Peyer's patch (tissue), 4 donors: ENCODE measurements at places on chromosomes 7 and 10. TPM values are rescaled to one million over a fixed set of nuclear protein-coding genes. Genes with fewer than 3 reads are reported as not detected.
A peak's percentile ranks its signal among the peaks of the same experiment; 100 is the strongest.

VGF gene
- not detected for total RNA-seq

DNA sequence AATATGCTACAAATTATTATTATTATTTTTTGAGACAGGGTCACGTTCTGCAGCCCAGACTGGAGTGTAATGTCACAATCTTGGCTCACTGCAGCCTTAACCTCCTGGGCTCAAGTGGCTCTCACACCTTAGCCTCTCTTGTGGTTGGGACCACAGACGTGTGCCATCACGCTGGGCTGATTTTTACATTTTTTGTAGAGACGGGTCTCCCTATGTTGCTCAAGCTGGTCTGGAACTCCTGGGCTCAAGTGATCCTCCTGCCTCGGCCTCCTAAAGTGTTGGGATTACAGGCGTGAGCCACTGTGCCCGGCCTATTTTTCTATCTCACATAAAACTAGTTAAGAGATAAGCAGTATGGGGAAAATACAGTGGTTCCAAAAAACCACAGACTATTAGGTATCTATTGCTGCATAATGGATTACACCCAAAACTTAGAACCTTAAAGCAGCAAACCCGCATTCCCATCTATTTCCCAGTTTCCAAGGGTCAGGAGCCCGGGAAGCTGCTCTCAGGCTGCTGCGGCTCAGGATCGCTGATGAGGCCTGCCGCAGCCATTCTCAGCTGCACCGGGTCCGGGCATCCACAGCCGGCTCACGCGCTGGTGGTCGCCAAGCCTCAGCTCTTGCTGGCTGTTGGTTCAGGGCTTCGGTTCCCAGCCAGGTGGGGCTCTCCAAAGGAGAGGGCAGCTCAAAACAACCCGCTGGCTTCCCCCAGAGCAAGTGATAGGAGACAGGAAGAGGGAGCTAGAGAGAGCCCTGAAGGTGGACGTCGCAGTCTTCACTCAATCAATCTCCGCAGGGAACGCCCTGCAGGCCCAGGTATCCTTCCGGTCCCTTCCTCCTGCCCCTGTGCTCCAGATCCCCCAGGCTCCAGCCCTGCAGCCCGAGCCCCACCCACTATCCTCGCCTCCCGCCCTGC, 128.2 kb downstream of the UBE2H start:
- peak overlapping the region; percentile 52 for H3K27ac ChIP-seq
- H3K4me1 ChIP-seq: peaks cover 10% of the 10 kb centered on the region
- H3K27me3 ChIP-seq: no peaks in the 10 kb centered on the region
- no peaks in the 10 kb centered on the region for H3K36me3 ChIP-seq
- peak overlapping the region; percentile 57 for H3K4me3 ChIP-seq
- no peak for DNase-seq

- peaks cover 6% of the 10 kb centered on the region for H3K36me3 ChIP-seq
- no peaks in the 10 kb centered on the region for H3K27me3 ChIP-seq
- no peak overlapping the region for H3K4me3 ChIP-seq
- no peak for DNase-seq
- H3K4me1 ChIP-seq: no peaks in the 10 kb centered on the region
- peak overlapping the region; percentile 38 for H3K27ac ChIP-seq
Measured at GRCh38 chr7:50327443-50327842, 22.9 kb downstream of the IKZF1 start.

DNA sequence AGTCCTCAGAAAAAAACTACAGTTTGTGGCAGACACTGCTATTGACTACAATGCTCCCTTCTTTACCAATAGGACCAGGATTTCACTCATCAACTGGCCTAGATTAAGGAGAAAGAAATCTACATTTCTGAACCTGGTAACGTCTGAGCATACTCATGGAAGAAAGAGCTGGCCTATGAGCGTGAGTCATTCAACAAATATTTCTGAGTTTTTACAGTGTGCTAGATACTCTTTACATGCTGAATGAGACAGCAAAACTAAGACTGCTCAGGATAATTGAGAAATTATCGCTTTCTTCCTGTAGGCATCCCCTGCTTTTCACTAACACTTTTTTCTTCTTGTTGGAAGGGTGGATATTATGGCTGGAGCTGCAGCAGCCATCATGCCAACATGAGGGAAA, 609.7 kb downstream of the TNS3 start:
- no peaks in the 10 kb centered on the region for H3K36me3 ChIP-seq
- H3K27me3 ChIP-seq: no peaks in the 10 kb centered on the region
- no peaks in the 10 kb centered on the region for H3K4me1 ChIP-seq
- no peak for DNase-seq
- H3K27ac ChIP-seq: no peak overlapping the region
- H3K4me3 ChIP-seq: no peak overlapping the region

CNNM1 gene
- total RNA-seq: 0.40 TPM

GRCh38 chr10:54139819-54140428, 661.1 kb downstream of the PCDH15 start:
- H3K4me3 ChIP-seq: no peak overlapping the region
- no peak overlapping the region for H3K27ac ChIP-seq
- H3K27me3 ChIP-seq: no peaks in the 10 kb centered on the region
- no peak for DNase-seq
- H3K4me1 ChIP-seq: no peaks in the 10 kb centered on the region
- H3K36me3 ChIP-seq: no peaks in the 10 kb centered on the region

- peak; percentile 81 for DNase-seq
- no peak overlapping the region for H3K27ac ChIP-seq
- no peaks in the 10 kb centered on the region for H3K4me1 ChIP-seq
- no peaks in the 10 kb centered on the region for H3K36me3 ChIP-seq
- H3K4me3 ChIP-seq: no peak overlapping the region
- no peaks in the 10 kb centered on the region for H3K27me3 ChIP-seq
Measured at GRCh38 chr7:35906191-35906908, 105.5 kb downstream of the SEPTIN7 start.

DNA sequence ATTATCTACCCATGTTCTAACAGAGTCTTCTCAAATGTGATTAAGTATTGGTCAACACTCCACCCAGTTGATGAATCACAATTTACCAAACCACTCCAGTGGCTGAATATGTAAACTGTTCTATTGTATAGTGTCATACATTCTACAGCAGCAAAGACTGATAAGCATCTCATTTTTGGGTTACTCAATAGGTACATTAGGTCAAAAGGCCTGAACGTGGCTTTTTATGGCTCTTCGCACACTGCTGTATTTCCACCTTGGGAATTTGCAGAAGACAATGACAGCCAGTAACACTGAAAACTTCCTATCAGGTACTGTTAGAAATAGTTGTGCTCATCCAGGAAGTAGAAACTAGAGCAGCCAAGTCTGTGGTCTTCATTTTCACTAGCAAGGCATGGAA, 166.9 kb downstream of the GLI3 start:
- H3K4me3 ChIP-seq: no peak overlapping the region
- no peaks in the 10 kb centered on the region for H3K36me3 ChIP-seq
- H3K27me3 ChIP-seq: no peaks in the 10 kb centered on the region
- no peak for DNase-seq
- no peaks in the 10 kb centered on the region for H3K4me1 ChIP-seq
